NCI-H2081 treated with DMSO at 0.1 percent for 48 hours (cell line): ENCODE measurements at places on chromosomes 5 and 9.

DNA sequence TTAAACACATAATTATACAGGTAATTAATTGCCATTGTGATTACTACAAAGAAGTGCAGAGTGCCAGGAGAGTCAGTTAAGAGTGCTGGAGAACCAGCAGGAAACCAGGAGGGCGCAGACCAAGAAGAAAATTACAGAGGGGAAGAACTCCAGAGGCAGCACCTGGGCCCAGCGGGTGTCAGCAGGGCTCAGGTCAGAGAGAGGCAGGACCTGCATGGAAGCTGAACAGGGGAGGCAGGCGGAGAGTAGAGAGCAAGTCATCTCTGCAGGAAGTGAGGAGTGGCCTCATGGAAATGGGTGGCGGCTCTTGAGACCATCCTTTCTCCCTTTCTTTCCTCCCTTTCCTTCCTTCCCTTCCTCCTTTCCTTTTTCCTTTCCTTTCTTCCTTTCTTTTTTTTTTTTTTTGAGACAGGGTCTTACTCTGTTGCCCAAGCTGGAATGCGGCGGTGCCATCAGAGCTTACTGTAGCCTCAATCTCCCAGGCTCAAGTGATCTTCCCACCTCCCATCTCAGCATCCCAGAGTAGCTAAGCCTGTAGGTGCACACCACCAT is 4.0 kb upstream of the ZBTB34 start:
- no peak for DNase-seq

GRCh38 chr5:68299105-68299504 is 83.5 kb downstream of the PIK3R1 start:
- DNase-seq, result no peak

GRCh38 chr5:172564883-172565282 is 76.2 kb upstream of the NEURL1B start:
- DNase-seq, result no peak

DNA sequence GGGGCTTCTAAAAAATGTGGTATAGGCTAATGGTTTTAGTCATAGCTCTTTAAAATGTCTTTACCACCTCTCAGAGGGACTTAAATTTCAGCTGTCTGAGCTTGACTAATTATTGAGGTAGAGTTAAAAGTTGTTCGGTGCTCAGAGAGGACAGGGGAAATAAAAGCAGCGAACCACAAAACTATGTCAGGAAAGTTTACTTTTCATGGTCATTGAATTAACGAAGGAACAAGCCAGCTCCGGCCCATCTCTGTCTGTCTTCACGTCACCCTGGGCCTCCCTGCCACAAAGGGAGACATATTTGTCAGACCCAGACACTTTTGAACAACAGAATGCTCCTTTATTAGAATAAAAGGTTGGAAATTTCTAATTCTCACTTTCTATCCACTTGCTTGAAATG is 98.8 kb upstream of the EFNA5 start:
- no peak for DNase-seq

GRCh38 chr9:136017289-136018190 is 56.4 kb upstream of the UBAC1 start:
- no peak for DNase-seq
